ENCODE measurements at places on chromosomes 1 and 21.
A peak's percentile ranks its signal among the peaks of the same experiment; 100 is the strongest.

GRCh38 chr1:220243947-220244346 is 28.3 kb downstream of the RAB3GAP2 start:
- DNase-seq, result no peak

GRCh38 chr1:67162954-67163353 is 3.3 kb upstream of the IL23R start:
- DNase-seq, result peak; percentile 71

DNA sequence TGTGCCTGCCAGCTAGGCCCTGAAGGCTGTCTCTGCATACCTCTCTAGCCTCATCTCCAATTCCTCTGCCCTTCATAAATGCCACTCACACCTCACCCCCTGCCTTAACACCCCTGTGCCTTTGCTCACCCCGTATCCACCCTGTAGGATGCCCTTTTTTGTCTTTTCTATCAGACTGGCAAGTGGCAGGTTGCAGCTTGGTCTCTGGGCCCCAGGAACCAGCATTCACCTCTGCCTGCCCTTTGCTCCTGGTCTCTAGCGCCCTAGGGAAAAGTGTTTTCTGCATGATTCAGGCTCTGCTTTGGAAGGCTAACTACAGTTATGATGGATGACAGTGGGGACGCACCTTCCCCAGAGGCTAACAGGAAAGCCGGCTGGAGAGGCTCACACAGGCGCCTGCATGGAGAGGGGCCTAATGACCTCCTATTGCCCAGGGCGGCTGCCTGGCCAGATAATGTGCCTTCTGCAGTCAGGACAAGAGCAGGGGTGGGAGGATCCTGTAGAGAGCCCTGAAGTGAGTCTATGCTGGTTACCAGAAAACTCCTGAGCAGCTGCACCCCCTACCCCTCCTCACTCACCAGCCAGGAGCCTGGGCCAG is 11.2 kb downstream of the KANK4 start:
- no peak for DNase-seq

DNA sequence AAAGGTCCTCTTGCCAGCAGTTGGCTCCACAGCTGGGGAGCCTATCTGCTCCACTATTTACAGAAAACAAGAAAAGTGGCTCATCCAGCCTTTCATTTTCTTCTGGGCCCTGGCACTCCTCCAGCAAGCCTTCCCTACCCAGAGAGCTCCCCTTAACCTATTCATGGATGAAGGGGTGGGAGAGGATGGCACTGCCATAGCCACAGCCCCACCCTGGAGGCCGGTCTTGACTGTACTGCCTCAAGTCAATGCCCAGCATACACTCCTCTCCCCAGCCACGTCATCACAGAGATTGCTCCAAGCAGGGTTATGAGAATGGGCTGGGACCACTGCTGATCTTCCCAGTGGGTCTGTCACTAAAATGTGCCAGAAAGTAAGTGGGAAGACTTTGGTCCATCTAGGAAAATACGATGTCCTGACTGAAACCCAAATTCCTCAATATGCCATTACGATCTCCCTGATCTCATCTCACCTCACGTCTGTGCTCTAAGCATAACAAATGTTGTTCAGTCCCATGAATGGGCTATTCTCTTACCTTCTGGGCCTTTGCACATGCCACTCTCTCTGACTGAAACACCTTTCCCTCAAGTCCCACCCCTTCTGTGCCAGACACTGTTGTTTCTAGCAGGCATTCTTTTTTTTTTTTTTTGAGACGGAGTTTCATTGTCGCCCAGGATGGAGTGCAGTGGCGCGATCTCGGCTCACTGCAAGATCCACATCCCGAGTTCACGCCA is 21.4 kb upstream of the PTAFR start:
- no peak for DNase-seq

GRCh38 chr1:160186246-160186645 is 4.1 kb upstream of the CASQ1 start:
- no peak for DNase-seq

DNA sequence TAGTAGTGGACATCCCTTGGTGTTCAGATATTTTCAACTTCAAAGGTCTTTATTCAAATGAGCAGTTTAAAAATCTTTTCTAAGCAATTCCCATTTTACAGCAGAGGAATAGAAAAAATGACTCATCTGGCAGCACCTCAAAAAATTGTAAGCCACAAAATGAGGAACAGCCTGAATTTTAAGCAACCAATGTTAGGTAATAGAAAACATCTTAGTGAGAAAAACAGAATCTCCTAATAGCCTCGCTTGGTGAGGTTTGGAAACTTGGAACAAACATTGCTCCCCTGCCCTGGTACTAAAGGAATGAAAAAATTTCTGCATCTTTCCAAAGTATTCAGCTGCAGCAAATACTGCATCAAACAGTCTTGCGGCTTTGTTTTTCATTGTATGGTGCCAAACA is 264.4 kb downstream of the NTNG1 start:
- no peak for DNase-seq

DNA sequence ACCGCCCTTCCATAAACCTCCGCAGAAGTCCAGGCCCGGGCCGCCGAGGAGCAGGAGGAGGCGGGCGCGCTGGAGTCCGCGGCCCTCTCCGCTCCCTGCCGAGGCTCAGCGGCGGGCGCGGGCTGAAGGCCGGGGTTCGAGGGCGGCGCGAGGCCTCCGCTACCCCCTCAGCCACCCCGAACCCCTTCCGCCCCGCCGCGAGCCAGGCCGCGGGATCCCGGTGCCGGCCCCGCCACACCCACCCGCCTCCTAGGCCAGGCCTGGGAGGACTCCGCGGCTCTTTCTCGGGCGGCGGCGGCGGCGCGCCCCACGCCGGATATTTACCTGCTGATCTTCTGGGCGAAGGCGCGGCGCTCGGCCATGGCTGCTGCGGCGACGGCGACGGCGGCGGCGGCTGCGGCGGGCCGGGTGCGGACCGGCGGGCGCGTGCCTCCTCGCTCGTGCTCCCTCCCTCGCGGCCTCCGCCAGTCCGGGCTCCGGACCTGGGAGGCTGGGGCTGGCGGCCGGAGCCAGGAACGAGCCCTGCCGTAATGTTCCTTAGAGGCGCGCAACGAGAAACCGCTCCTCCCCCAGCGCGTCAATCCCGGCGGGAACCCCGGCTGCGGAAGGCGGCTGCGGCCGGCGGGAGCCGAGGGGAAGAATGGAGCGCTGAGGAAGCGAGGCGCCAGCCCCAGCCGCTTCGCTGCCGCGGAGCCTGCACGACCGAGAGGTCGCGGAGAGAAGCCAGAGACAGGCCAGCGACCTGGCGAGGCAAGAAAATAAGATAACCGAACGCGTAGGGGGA is at the start of gene DOCK7:
Gene DOCK7, minus strand, starts transcription at position 484 of the 784 bp plus-strand sequence. Its CDS starts 122 bp downstream, at position 362.
- DNase-seq, result peak; percentile 36

DNA sequence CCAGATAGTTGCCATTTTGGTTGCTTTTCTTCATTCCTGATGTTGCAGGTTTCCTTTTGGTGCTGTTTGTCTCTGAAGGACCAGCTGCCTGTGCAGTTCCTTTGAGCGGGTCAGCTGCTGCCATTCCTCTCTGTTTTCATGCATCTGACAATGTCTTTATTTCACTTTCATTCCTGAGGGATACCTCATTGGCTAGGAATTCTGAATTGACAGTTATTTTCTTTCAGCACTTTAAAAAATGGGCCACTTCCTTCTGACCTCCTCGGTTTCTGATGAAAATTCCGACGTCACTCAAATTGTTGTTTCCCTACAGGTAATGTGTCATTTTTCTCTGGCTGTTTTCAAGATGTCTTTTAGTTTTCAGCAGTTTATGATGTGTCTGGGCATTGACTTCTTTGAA is 24.8 kb downstream of the CCSAP start:
- DNase-seq, result no peak

- peak; percentile 76 for DNase-seq
Observed at GRCh38 chr1:235015291-235015985, 113.2 kb downstream of the TOMM20 start.

- no peak for DNase-seq
Observed at GRCh38 chr1:19454265-19455146, 30.8 kb downstream of the CAPZB start.

DNA sequence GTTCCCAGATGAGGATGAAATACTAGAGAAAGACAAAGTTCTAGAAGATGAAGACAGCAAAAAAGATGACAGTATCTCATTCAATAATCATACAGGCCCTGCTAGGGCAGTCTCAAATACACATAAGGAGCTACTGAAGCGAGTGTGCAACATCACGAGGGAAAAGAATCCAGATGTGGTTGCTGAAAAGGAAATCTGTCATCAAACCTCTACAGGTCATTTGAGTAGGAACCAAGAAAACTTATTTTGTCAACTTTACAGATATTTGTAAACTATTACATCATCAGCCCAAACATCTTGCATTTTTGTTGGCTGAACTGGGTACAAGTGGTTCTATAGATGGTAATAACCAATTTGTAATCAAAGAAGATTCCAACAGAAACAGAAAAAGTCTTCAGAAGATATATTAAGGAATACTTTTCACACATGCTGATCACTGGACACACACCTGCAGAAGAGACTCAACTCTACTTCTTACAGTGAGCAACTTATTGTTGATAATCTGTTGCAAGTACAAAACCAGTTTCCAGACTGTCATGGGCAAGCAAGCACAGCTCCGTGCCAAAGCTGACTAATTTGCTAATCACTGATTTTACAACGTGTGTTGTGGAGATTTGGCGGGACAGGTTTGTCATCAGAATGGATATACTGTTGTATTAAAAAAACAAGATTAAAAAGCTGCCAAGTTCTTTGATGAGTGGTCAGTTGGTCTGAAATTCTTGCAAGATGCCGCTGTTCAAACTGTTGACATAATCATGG is 42.1 kb downstream of the TRIM33 start:
- DNase-seq, result peak; percentile 22

- DNase-seq, result no peak
Observed at GRCh38 chr1:8133657-8134430, 107.7 kb upstream of the ERRFI1 start.

DNA sequence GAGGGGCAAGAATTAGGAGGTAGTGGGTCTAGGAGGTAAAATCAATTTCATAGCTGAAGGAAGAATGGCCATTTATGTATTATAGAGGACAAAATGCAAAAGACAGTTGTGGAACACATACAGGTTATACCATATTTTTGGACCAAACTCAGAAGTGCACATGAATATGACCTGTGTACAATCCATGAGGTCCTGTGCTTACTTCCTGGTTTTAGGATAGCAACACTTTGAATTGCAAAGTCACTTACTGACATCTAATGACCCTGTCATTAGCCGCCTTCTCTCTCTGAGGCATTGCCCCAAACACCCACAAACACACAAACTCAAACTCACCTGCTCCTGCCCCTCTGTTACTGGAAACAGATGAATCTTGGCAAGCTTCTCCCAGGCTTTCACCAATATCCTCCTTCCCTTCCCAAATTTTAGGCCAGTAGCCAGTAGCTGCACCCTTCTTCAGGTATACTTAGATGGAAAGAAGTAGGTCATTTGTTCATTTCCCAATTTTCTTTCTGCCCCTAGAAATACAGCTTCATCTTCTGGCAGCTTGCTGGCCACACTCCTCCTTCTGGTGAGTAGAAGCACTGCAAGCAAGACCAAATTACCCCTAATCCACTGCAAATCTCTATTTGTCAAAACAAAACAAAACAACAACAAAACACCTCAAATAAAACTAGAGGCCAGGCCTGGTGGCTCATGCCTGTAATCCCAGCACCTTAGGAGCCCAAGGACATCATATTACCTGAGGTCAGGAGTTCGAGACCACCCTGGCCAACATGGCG is 13.7 kb upstream of the RPL5 start:
- DNase-seq, result no peak

DNA sequence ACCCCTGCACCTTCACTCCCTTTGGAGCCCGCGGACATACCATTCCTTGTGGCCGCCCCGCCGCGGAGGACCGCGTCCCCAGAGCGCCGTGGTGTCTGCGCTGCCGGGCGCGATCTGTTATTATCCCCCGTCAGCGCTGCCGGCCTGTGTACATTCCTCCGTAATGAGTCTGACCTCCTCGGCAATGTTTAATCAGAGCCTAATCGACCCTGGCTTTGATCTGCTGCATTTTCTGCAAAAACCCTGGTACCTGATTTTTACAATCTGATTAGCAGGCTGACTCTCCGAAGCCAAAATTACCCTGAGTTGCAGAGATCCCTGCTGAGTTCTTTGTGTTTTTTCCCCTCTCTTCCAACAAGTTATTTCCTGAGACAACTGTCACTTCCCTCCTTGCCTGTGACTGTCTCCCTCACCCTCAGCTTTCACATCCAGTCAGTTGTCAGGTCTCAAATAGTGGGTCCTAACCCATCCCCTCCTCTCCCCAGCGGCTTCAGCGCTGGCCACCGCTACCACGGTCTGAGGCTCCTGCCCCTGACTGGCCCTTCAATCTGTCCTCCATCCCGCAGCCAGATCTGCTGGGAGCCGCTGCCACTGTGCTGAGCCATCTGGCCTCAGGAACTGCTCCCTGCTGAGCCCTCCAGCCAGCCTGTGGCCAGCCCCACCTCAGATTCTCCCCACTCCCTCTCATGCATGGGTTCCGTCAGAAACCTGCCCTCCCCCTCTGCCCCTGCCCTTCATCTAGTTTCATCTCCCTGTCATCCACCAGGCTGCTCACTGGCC is 53.5 kb downstream of the GLIS1 start:
- DNase-seq, result no peak

DNA sequence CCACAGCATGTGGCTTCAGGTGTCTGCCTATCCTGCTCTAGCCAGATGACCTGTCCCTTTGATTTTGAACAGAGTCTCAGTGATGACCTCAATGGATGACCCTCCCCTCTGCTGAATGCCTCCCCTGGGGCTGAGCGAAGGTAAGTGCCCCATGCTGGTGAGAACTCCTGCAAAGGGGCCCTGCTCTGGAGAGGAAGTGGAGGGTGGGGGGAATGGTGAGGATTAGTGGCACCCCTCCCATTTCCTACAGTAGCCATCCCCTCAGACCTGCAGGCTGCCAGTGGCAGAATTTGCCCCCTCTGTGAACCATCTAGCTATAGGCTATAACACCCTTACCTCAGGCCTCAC is 3.7 kb upstream of the PMVK start:
- DNase-seq, result no peak

- DNase-seq, result no peak
Observed at GRCh38 chr21:17390569-17390968, 122.3 kb upstream of the CXADR start.

DNA sequence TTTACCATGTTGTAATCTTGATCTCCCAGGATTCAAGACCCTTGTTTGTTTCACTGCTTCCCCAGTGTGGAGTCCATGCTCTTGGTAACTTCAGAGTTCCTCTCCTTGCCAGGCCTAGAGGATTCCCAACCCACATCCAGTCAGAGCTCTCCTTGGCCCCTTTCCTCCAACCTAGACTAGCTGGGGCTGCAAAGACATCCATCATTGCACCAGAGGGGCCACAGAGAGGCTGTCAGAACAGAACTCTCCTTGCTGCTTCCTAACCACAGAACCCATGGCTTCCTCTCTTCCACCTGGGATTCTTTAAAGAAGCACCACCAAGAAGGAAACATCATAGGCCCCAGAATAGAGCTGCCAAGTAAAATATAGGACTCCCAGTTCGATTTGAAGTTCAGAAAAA is 81.0 kb downstream of the HMGB4 start:
- no peak for DNase-seq

GRCh38 chr1:108686614-108687313 is 5.3 kb upstream of the PRPF38B start:
- DNase-seq, result no peak

DNA sequence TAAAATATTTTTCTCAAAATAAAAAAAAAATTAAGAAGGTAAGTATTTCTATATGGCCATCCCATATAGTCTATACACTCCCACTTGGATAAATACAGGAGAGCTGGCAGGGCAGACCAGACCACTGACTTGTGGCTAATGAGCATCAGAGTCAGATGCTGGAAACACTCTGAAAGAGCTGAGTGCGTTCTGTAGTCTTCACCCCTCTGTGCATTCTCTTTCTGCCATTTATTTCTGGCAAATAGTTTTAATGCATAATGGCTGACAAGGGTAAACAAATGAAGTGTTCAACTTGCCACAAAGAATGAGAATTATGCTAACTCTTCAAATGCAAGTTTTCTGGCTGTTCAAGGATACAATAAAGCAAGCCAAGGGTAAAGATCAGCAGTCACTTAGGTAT is 191.7 kb downstream of the TTLL7 start:
- DNase-seq, result no peak

- DNase-seq, result no peak
Observed at GRCh38 chr1:159922511-159923202, 2.6 kb downstream of the TAGLN2 start.
